ENCODE measurements at places on chromosomes 7 and 10. TPM values are rescaled to one million over a fixed set of nuclear protein-coding genes. Genes with fewer than 3 reads are reported as not detected.

DNA sequence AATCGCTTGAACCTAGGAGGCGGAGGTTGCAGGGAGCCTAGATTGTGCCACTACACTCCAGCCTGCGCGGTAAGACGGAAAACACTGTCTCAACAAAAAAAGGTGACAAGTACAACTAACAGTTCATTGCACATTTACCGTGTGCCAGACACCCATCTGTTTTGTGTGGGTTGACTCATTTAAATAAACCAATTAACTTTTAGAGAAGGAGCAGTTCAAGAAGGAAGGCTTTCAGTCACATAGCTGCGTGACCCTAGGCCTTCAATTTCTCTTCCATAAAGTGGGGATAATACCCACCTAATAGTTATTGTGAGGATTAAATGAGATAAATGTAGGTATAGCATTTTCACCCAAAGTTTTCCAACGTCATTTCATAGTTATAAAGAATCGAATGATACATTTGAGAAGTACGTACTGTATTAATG, 52.3 kb upstream of the KDM7A start:
- no peak for DNase-seq

DNA sequence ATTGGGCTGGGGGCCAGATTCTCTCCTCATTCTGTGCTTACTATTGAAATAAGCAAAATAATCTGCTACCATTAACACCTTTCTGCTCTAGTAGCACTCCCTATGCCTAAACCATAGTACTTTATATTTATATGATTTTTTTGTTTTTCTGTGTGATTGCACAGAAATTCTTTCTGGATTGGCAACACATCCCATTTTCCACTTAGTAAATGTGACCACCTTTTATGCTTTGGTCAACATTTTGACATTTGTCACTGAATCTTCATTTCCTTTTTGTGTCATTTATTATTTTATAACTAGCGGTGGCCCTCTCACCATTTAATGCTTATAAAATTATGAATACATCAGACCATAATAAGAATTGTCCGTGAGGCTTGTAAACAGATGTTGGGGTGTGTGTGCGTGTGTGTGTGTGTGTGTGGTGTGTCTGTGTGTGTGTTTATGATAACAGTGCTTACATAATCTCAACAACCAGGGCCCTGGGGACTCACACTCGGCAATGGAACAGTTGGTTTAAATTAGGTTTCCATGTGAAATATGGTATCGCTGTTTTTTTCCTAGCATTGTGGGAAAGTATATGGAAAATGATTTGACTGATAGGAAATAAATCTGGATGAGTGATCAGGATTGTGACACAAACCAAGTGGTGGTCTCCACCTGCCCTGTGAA, 138.9 kb downstream of the NOC3L start:
- no peak for DNase-seq

- DNase-seq: no peak
Measured at GRCh38 chr10:70843776-70844489, 28.2 kb downstream of the SGPL1 start.

MYL7 gene
- total RNA-seq: not detected

- DNase-seq: no peak
Measured at GRCh38 chr10:64174666-64175255, 653.6 kb downstream of the REEP3 start.

DNA sequence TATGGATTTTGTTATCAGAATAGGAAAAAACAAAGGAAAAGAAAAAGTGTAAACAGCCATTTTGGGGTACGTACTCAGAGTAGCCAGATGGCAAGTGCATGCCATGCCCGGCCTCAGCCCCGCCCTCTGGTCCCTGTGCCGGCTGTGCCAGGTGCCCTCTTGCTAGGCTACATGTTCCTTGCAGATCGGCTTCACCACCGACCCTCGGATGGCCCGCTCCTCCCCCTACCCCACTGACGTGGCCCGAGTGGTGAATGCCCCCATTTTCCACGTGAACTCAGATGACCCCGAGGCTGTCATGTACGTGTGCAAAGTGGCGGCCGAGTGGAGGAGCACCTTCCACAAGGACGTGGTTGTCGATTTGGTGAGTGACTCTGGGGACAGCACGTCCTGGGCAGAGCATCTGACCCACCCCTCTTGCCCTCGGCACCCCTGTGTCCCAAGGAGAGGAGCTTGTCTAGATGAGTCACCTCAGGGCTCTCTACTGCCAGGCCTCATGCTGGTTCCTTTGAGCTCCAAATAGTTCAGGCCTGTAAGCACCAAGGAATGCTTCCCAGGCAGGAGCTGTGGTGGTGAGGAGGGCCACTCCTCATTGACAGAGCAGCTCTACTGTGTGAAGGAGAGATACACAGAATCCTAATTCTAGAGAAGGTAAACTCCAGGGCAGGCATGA, 54.9 kb upstream of the ZMIZ2 start:
- DNase-seq: no peak

DNA sequence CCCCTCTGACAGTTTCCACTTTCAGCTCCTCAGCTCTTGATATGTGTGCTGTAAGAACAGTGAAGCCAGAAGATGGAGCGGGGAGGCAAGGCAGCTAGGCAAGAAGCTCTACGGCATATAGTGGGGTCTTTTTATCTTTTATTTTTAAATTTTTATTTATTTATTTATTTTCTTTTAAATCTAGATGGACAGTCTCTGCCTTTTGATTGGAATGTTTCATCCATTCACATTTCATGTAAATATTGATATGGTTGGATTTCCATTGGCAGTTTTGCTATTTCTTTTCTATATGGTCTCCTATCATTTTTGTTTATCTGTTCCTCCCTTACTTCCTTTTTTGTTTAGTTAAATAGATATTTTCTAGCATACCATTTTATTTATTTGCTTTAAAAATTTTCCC, 183.7 kb downstream of the TMEM178B start:
- no peak for DNase-seq

TMEM26 gene
- 0.07 TPM for total RNA-seq
